ENCODE measurements at places on chromosomes 3 and 15.

GRCh38 chr15:98413933-98414546 is 234.3 kb upstream of the IGF1R start:
- DNase-seq = no peak

DNA sequence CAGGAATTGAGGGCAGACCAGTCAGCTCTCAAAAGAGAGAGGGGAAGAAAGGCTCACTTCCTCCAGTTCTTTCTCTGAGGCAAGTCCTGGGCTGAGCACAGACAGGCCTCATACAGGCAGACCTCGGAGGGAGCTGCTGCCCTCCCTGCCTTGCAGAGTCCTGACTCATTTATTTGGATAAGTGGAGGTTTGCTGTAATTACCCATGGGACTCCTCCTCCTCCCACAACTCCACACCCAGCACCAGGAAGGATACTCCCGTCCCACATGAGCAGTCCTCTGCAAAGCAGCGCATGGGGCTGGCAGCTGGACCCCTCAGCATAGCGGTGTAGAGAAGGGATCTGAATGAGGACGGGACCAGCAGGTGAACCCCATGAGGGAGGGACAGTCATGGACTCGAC is 13.4 kb upstream of the SCN10A start:
- no peak for DNase-seq

DNA sequence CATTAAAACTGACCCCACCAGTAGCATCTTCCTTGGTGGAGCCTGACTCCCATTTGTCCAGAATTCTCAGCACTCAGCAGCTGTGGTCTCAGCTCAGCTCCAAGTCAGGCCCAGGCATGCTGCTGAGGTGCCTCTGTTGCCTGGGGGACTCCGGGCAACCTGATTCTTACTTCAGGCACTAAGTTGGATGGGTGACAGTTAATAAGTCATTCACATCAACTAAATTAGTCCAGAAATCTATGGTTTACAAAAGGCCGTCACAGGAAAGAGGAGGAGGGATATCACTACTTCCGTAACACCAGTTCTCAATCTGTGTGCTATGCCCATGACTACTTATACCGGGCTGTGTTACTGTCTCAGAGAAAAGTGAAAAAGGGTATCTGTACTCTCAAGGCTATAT is 310.2 kb downstream of the SATB1 start:
- DNase-seq = peak; percentile 12

GRCh38 chr3:30266524-30266923 is 339.9 kb upstream of the TGFBR2 start:
- DNase-seq = no peak

GRCh38 chr3:12515631-12516030 is 29.7 kb downstream of the MKRN2OS start:
- DNase-seq = no peak

GRCh38 chr3:111737706-111738086 is 121.4 kb upstream of the PHLDB2 start:
- DNase-seq = no peak

DNA sequence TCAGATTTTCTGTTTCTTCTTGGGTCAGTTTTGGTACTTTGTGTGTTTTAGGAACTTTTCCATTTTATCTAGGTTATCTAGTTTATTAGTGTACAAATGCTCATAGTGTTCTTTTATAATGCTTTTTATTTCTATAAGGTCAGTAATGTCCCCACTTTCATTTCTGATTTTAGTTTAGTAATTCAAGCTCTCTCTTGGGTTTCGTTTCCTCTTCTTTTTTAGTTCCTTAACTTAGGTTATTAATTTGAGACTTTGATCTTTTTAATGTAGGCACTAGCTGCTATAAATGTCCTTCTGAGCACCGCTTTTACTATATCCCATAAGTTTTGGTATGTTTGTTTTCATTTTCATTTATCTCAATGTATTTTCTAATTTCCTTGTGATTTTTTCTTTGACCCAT is 27.0 kb upstream of the CD200R1L start:
- DNase-seq = no peak

- DNase-seq = no peak
Observed at GRCh38 chr15:71548401-71548807, 261.9 kb upstream of the NR2E3 start.

DNA sequence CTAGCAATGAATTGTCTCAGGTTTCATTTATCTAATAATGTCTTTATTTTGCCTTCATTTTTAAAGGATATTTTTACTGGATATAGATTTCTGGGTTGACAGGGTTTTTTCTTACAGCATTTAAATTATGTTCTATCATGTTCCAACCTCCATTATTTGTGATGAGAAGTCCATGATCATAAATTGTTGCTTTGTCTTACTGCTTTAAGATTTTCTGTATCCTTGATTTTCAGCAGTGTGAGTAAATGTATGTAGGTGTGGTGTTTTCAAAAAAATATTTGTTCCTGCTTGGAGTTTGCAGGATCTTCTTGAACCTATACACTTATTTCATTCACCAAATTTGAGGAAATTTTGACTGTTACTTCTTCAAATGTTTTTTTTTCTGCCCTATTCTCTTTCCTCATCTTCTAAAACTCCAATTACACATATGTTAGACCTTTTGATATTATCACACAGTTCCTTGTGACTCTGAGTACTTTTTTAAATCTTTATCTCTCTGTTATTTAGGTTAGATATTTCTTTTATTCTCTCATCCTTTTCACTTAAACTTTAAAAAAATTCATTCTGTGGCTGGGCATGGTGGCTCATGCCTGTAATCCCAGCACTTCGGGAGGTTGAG is 43.7 kb upstream of the SELENOK start:
- DNase-seq = no peak

DNA sequence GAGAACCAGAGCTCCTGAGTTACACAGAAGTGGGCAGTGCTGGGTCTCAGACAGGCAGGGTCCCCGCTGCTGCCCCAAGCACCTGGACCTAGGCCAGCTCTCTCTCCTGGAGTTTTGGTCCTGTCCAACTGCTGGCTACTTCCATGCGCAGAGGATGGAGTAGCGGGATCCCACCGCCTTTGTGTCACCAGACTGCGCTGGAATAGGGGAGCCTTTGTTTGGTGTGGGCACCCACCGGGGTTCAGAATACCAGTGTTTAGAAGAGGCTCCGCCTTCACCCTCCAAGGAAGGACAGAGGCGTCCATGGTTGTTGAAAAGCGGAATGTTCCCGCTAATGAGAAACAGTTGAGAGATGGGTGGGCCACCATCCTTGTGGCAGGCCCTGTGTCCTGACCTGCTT is 154.4 kb downstream of the DNAJB8 start:
- no peak for DNase-seq

DNA sequence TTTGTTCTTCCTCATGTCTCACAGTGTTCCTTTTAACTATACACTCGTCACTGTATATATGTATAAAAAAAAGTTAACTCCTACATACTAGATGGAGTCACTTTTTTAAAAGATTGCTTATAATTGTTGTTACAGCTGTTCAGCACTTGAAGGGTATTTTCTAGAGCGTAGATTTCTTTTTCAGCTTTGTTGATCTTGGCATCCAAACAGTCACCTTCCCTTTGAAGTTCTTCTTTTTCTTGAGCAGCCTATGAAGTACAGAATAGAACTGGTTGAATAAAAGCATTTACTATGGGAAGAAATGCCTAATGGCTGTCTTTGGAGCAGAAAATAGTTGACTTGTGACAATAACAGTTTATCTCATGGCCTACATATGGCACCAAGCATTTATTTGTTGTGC is 17.8 kb downstream of the TTC14 start:
- DNase-seq = no peak

GRCh38 chr15:47750030-47750739 is 32.9 kb downstream of the SEMA6D start:
- DNase-seq = no peak

GRCh38 chr3:3005146-3005744 is 104.9 kb downstream of the IL5RA start:
- DNase-seq = no peak

GRCh38 chr3:69998759-69999139 is 784 bp upstream of the SAMMSON start:
- no peak for DNase-seq

- no peak for DNase-seq
Observed at GRCh38 chr3:191020730-191021396, 158.4 kb upstream of the GMNC start.

GRCh38 chr3:70488816-70489215 is 176.4 kb upstream of the MDFIC2 start:
- DNase-seq = no peak

DNA sequence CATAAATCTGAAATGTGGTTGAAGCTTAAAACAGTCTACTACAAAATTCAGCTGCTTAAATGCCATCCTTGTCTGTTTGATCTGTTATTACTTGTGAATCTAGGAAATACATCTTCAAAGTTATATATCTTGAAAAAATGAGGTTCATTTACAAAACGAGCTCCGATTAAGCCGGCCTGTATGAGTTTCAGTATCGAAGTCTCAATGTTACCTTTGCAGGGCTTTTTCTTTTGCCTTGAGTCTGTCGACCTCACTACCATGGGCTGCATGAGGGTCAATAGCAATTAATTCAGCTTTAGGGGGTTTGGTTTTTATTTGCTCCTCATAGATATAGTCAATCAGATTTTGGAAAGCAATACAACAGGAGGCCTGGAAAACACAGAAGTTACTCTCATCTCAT is 23.2 kb downstream of the ERICH6 start:
- DNase-seq = no peak

DNA sequence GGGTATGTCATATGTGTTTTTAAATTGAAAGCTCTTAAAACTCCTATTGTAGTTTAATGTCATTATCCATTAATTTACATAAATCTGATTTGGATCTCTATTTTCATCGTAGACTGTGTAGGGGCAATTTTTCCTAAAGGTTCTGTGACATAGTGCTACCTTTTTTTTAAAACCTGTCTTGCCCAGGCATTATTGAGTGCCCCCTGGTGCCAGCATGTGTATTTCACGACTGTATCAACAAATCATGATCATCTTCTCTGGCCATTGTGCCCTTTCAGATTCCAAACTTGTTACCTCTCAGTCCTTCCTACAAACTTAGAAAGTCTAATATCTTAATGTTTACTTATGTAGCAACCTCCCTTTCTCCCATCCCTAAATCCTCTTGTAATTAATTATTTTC is 97.2 kb upstream of the FLNB start:
- DNase-seq = no peak

GRCh38 chr3:5250467-5251195 is 63.1 kb downstream of the EDEM1 start:
- DNase-seq = no peak

DNA sequence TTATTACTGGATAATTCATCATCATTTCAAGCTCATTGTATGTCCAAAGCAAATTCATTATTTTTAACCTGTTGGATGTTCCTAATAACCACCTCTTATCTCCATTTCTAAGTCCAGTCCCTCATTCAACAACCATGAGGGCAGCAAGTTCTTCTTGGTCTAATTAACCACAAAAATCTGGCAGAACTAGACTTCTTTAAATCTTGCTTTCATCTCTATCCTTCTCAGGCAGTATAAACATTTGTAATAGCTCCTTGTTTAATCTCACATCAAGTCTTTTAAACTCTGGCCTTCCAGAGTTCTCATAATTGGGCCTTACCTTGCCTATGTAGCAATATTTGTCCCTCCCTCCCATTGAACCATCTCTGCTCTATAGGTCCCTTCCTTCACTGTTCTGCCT is 17.0 kb upstream of the GHSR start:
- no peak for DNase-seq

- DNase-seq = no peak
Observed at GRCh38 chr15:64536244-64536836, 76.0 kb downstream of the ZNF609 start.

GRCh38 chr3:9100513-9100894 is 137.2 kb upstream of the RAD18 start:
- DNase-seq = no peak

GRCh38 chr15:35674873-35675781 is 129.2 kb upstream of the DPH6 start:
- no peak for DNase-seq

DNA sequence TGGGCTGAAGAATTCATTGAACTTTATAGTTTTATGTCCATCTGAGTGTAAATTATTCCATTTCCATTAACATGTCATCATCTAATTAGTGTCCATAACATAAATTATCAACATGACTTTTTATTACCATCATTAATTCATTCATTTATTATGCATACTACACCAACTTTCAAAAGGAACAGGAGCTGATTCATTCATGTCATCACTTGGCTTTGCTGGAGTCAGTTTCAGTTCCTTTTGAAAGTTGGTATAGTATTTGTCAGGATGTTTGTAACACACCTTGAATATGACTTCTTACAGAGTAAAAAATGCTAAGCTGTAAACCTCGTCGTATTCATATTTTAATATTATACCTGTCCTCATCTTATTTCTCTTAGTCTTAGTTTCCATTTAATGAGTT is 298.0 kb upstream of the RBMS3 start:
- DNase-seq = no peak

DNA sequence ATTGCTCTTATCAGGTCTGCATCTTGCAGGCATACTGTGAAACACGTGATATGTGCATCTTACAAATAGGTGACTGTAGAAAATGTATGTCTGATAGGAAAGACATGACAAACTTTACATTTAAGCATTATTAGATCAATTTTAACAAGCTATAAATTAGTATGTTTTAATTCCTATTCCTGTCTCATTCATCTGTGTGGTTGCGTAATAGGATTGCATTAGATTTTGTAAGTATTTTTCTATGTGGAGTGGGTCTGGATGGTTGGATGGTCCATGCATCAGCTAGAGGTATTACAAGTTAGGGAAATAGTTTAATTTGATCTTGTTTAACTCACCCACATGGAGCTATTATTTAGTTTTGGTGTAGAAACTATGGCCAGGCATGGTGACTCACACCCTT is 18.8 kb downstream of the ASTE1 start:
- DNase-seq = no peak

- no peak for DNase-seq
Observed at GRCh38 chr3:187810021-187810446, 64.8 kb upstream of the BCL6 start.

DNA sequence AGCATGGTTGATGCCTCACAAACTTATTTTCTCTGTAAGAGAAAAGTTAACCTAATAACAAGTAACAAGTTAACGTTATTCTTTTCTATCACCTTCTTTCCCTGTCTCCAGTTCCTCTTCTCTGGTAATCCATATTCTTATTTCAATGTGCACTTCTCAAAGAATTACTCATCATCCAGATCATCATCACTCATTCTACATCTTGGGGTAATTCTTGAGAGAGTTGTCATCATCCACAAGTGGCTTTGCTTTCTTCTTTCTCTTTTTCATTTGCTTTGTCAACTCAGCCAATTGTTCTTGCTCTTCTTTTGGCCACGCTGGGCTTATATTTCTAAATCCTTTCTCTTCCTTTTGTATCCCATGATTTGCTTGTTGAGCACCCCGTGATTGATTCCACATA is 20.8 kb upstream of the RNF111 start:
- no peak for DNase-seq

DNA sequence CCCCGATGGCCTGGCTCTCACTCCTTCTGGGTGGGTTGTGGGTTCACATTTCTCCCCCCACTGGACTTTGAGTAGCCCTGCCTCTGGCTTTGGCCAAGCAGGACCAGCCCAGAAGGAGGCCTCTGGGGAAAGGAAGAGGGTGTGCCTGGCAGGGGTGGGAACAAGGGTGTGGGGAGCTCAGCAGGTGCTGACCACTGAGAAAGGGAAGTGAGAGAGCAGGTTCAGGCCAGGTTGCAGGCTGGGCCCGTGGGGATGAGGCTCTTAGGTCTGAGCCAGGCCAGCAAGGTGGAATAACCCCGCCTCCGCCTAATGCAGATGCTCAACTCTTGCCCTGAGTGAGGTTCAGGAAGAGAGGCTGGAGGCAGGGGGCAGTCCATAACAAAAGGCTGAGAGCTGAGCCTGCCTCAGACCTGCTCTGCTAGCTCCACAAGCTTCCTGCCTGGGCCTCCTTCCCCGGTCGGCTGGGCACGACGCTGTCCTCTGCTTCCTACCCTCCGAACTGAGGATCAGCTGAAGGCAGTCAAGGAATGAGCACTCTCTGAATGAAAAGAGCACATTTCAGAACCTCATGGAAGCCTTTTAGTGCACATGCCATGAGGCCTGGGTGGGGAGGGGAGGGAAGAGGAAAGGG is 82.7 kb downstream of the TLE3 start:
- DNase-seq = no peak

Data from NCI-H1105 (cell line).